Effector CD4-positive, alpha-beta T cell (primary cell): ENCODE measurements at places on chromosomes 2 and 18.

DNA sequence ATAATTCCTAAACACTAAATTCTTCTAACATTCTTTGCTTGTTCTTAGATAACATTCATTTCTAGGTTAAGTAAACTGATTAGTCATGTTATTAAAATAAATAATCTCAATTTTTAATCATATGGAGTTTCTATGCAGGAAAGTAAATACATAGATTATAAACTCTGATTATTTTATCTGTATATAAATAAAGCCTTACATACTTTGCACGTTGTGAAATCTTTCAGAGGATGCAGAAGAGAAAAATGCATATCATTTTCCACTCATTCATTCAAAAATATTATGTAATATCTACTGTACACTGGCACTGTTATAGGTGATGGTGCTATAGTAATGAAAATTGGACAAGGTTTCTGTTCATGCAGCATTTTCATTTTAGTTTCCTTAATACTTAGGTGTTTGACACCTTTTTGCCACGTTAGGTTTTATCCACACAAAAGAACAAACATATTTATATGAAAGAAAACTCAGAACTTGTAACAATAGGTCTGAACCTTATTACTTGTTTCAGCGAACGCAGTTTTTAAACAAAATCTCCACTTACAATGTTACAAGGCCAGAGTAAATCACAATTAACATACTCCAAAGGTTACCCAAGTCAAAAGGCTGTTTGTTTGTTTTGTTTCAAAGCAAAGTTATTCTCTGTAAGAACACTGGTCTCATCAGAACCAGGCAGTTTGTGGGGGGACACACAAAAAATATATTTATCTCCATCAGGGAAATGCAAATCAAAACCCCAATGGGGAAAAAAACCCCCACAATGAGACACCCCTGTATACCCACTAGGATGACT lies 27.4 kb downstream of the ADAM17 start:
- no peak for DNase-seq

DNA sequence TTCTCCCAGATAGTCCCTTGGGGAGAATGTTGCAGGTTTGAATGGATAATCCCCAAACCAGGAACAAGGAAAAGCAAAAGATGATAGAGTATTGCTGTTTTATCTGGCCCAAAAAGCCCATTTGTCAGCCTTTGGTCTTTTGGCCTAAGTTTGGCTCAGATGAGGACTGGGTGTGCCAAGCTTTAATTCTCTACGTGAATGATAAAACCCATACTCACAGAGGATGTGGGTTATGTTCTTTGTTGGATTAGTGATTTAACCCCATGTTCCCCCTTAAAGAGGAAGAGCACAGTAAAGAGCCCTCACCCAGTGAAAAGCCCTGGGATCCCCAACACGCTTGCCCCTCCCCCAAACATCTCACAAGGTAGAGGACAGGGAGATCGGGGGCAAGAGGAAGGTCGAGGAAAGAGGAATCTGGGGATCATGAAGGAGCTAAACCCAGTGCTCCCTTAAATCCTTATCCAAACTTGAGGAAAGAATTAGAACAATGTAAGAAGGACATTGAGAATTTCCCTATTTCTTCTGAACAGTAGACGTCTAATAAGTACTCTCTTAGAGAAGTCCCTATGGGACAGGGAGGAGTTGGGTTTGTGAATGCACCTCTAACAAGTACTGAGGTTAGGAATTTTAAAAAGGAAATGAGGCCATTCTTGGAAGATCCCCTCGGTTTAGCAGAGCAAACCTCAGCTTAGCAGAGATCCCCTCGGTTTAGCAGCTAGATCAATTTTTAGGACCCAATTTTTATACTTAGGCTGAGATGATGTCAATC lies 105.0 kb downstream of the HIBCH start:
- DNase-seq: no peak

GRCh38 chr2:127039387-127040031 lies 67.4 kb downstream of the BIN1 start:
- DNase-seq: no peak

DNA sequence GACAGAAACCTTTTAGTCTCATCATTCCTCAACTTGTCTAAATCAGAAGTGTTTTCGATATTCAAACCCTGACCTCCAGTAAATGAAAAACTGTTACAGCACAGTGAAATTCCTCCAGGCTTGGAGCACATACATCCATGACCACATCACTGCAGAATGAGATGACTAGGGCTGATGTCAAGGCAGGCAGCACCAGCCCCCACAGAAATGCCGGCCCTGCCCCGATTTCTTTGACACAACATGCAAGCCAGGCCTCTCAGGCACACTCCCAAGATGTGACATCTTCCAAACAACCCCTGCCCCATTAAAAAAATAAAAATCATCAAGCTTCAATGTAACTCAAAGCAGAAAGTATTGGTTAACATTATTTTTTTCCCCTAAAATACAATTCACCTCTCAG lies 103.3 kb downstream of the CTAGE1 start:
- no peak for DNase-seq

DNA sequence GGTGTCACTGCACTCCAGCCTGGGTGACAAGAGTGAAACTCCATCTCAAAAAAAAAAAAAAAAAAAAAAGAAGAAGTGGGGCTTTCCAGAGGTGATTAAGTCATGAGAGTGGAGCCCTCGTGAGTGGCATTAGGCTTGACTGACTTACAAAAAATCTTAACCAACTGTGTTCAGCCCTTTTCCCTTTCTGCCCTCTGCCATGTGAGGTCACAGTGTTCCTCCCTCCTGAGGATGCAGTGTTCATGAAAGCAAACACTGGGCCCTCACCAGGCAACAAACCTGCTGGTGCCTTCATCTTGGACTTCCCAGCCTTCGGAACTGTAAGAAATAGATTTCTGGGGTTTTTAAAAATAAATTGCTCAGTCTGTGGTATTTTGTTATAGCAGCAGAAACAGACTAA lies 37.0 kb upstream of the METTL21A start:
- no peak for DNase-seq

DNA sequence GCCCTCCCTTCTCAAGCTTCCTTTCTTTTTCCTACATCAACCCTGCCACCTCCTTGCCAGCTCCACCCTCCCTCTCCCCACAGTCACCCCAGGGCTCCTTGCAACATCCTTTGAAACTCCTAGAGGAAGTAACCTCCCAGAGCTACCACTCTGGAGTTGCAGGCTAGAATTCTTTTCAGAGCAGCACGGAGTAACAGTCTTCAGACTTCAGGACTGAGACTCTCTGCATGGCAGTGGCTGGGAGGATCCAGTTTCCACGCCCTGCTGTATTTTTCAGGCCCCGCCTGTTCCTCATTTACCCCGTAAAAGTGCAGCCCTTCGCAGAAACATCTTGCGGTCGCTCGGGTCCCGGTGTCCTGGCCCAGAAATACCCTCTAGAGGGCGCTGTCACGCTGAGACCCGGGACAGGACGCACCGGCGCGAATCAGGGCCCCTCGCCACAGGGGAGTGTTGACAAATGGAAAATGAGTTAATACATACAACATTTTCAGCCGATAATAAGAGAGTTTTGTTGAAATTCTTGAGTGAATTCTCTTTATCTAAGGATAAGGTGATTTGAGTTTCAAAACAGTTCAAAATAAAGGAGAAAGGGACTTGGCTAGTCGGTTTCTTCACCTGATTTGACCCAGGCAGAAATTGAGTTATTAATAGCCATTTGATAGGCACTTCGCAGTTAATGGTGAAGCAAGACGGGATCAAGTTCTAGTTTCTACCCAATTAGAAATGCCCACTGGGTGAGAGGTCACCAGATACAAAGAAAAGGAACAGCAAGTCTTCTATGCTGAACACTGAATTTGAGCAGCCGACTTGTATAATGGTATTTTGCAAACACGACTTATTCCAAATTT lies 18.5 kb upstream of the NTSR2 start:
- peak; percentile 67 for DNase-seq

DNA sequence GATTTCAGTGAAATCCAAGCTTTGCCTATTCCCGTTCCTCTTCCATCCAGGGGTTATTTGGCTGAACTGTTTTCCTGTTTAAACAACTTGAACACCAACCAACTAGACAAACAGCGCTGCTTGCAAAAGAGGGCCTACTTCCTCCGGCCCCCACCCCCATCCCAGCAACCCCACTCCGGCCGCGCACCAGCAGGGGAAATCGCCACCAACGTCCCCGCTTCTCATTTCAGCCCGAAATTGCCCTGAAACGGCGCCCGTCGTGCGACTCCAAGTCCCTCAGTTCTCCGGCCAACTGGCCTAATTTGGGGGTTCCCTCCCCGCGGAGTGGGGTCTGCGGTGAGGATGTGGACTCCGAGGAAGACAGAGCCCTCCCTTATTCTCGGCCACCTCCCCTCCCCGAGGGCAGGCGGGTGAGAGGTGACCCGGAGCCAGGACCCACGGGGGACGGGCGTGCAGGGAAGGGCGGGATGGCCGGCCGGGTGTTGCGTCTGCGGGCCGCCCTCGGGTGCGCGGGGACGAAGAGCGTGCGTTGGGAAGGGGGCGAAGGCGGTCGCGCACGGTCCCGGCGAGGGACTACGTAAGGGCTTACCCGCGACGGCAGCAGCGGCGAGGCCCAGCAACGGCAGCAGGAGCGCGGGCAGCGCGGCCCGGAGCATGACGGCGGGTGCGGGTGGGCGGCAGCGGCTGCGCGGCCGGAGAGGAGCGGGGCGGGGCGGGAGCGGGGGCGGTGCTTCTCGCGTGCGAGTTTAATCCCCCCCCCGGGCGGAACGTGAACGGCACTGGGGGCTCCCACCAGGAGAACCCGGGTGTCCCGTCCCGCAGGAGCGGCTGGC lies at the start of gene CD302:
Gene CD302, minus strand, starts transcription at position 666 of the 833 bp plus-strand sequence. Its CDS starts 10 bp downstream, at position 656.
- no peak for DNase-seq

DNA sequence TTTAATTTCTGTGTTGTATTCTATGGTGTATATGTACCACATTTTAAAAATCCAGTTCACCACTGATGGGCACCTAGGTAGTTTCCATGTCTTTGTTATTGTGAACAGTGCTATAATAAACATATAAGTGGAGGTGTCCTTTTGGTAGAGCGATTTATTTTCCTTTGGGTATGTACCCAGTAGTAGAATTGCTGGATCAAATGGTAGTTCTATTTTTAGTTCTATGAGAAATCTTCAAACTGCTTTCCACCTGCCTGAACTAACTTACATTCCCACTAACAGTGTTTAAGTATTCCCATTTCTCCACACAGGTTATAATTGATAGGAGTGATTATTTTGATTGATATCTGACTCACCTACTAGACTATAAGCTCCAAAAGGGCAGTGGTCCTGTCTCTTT lies 148.2 kb downstream of the BABAM2 start:
- no peak for DNase-seq

DNA sequence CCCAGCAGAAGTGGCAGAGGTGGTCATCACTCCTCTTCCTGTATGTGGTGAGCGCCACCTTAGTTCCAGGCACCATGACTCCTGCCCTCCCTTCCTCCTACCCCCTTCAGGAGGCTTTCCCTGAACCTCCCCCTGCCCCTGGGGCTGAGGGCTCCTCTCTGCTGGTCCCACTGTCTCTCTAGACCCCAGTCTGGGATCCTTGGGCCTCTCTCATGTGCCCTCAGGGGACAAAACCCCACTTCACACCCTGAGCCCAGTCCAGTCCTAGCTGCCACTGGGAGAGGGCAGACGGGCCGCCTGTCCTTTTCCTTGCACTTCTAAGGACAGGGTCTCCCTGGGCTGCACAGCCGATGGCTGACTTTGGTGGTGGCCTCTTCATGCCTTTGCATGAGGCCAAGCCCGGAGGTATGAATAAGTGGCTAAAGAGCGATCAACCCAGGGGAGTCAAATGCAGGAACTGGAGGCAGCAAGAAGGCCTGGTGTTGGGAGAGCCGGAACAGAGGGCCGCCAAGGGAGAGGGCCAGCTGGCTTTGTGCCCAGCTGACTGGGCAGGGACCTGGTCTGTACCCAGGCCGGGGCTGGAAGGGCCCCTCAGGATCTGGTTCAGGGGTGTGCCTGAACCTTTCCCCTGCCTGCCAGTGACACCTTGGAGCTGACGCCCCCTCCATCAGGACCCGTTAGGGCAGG lies 29.5 kb downstream of the GLI2 start:
- DNase-seq: no peak

DNA sequence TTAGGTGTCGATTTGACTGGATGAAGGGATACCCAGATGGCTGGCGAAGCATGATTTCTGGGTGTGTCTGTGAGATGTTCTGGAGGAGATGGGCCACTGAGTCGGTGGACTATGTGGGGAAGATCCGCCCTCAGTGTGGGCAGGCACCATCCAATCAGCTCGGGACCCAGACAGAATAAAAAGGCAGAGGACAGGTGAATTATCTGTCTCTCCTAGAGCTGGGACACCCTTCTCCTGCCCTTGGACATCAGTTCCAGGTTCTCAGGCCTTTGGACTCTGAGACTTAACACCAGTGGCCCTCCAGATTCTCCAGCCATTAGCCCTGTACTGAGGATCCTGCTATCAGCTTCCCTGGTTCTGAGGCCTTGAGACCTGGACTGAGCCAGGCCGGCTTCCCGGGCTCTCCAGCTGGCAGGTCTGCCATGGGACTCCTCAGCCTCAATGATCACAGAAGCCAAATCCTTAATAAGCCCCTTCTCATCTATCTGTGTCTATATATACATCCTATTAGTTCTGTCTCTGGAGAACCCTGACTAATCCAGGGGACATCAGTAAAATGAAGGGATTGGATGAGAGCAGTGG lies 11.7 kb downstream of the PROC start:
- no peak for DNase-seq

DNA sequence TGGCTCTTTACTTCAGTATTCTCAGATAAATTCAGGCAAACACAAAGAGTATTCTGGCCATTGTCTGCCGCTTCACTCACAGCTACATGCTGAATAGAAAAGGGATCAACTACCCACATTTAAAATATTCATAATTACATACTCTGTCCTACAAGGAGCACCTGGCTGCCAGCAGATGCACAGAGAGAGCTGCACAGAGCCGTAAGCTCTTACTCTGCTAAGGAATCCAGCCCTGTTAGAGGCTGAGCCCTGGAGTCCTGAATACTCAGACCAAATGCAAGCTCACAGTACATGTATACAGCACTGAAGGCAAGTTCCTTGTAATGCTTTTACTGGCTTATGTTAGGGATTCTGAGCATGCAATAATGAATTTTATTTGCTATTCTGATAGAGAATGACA lies 80.3 kb downstream of the FTCDNL1 start:
- DNase-seq: no peak

DNA sequence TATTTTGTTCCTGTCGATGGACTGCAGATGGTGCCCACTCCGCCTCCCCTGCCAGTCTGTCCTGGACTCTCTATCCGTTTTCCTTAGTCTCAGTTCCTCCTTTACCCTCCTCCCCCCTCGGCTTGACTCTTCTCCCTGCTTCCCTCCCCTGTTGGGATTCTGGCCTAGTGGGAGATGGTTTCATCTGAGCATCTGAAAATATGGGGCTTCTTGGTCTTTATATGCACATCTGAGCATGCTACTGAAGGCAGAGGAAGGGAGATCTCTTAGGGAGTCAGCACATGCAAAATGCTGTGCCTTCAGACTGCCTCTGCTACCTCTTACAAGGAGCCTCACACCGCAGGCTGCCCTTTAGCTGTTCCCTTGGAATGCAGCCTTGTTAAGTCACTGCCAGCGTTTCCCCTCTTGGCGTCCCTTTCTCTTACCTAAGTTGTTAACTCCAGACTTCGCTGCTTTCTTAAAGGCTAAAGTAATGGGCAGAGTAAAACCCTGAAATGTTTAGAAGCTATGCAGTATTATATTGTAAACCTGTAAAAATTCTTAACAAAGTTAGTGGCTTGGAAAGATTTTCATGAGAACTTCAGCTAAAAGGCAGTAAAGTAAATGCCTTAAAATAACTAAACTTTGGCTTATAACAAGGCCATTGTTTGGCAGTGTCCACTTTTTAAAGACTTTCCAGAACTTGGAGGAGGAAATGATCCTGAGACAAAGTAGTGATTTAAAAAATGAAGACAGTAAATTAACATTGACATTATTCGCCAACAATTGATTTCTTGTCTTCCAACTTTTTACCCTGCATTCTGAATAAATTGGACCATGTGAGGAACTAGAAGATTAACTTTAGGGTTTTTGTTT lies 49.8 kb downstream of the LDLRAD4 start:
- DNase-seq: no peak
